ENCODE measurements at places on chromosomes 4 and X.

GRCh38 chr4:116358633-116359222 lies 726.6 kb downstream of the TRAM1L1 start:
- peak; percentile 14 for DNase-seq

- no peak for DNase-seq
These were observed 59.2 kb upstream of the GATB start for GRCh38 chr4:151820004-151820403.

DNA sequence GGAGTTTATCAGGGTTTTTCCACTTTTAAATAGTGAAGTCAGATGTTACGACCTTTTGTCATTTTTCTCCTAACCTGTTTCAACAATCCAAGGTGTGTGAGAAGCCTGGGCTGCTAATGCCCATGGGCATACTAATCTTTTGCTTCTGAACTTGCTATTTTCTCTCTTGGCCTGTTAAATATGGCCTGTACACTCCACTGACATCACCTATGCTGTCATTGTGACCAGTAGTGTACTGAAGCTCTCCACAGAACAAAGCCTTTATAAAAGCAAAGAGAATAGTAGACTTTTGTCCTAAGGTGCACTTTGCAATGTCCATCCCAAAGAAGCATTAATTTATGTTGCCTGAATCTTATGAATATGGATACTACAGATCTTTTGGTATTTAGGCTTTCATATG lies 1490.5 kb downstream of the STIM2 start:
- no peak for DNase-seq

GRCh38 chr4:20019310-20020015 lies 232.2 kb upstream of the SLIT2 start:
- DNase-seq = no peak

- DNase-seq = no peak
These were observed 1.9 kb downstream of the PRDM5 start for GRCh38 chr4:120920666-120921065.

DNA sequence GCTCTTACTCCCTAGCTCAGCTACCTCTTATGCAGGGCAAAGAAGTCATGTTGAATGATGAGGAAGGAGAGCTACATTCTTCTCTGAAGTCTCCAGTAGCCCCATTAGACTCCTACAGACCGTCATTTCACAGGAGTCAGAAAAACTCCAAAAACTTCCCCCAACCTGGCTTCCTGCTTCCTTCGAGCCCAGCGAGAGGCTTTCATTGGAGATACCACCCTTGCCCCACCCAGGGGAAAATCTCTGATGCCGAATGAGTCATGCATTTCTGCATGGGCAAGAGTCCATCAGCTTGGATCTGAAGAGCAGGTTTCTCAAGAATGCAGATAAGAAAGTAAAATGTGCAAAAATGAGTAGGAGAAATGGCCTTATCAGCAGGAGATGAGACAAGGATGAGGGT lies 53.0 kb downstream of the ARSF start:
- DNase-seq = no peak

- DNase-seq = no peak
These were observed 180.3 kb upstream of the GATB start for GRCh38 chr4:151940926-151941617.

- DNase-seq = peak; percentile 42
These were observed 2.1 kb downstream of the GEMIN8 start for GRCh38 chrX:14027511-14028019.

DNA sequence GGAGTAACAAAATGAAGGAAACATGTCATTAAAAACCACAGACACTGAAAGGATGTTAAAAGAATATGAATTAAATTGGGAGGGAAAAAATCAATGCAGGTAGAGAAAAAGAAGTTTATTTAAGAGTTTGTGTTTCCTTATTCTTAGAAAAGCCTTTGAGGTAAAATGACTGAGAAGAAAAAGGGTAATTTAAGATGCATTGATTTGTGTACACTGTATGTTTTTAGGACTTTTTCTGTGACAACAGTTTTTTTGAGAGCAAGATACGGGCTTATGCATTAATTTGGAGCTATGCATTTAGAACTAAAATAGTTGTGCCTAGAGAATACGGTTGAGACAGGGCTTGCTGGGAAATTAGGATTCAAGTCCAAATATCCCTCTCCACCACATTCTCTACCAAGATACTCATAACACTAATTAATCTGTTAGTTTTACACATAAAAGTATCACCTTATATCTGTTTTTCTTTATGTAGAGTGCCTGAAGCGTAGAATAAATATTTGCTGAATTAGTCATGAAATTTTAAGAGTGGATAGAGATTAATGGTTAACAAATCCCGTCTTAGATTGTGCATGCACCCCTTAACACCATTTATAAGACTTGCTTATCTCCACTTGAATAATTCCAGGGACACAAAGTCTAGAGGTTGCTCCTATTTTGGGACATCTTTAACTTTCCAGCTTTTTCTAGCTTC lies 232.5 kb downstream of the PCDH7 start:
- DNase-seq = no peak

GRCh38 chr4:20253735-20254409 lies 2.2 kb downstream of the SLIT2 start:
- no peak for DNase-seq

DNA sequence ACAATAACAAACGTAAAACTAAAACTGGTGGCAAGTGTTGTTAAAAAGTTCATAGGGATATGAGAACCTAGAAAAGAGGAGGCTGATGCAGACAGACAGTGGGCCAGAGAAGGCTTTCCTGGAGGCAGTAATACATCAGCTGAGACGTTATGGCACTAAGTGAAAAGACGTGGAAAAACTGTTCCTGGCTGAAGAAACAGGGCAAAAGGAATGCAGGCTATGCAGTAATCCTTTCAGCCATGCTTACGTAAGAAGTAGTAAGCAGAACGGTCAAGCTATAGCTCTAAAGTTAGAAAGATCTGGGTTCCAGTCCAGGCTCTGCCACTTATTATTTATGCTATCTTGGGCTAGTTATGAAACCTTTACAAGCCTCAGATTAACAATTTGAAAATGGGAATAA lies 6.4 kb downstream of the LAMTOR3 start:
- no peak for DNase-seq

DNA sequence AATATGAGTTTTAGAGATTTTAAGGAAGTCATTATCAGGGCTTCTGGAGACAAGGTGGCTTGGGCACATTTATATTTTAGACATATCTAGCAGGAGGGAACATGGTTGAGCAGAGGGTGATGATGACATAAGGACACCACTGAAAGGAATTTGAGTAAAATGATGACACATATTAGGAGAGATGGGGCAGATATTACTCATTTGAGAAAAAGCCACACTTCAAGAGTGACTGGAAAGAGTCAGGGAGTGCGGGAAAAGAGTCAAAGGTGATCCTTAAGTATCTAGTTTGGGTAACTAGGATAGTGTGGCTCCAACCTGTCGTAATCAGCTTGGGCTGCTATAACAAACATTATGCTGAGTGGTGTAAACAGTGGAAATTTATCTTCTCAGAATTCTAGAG lies 377.7 kb downstream of the PACRGL start:
- DNase-seq = no peak

DNA sequence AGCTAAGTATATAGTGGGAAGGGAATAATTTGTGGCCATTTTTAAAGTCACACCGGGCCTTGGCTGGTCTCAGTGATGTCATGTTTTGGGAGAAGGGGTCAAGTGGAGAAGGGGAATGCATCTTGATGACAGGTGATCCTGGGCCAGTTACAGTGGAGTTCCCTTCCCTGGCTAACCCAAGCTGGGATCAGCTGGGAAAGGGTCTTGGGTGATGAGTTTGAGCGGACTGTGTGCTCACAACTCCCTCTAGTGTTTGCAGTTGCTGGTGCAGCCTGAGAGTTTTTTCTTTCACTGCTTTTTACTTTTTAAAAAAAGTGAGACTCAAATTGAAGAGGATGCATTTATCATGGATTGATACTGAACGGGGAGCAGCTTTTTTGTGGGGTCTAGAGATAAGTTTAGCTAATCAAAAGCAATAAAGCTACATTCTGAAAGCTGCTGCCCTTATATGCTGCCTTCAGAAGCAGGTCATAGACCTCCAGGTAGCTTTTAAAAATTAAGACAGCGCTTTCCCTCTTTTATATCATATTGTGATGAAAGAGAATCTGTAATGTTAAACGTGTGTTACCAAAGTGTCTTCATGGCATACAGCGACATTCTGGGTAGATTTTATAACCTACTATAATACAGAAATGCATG lies 164.7 kb downstream of the DCLK2 start:
- peak; percentile 17 for DNase-seq

Data from CD4-positive, alpha-beta T cell treated with Interleukin-2 at 100 ng/mL for 4 hours (primary cell).